ENCODE measurements at places on chromosomes 2 and 18.

- no peak for DNase-seq
Measured at GRCh38 chr2:112065486-112065885, 10.4 kb downstream of the TMEM87B start.

DNA sequence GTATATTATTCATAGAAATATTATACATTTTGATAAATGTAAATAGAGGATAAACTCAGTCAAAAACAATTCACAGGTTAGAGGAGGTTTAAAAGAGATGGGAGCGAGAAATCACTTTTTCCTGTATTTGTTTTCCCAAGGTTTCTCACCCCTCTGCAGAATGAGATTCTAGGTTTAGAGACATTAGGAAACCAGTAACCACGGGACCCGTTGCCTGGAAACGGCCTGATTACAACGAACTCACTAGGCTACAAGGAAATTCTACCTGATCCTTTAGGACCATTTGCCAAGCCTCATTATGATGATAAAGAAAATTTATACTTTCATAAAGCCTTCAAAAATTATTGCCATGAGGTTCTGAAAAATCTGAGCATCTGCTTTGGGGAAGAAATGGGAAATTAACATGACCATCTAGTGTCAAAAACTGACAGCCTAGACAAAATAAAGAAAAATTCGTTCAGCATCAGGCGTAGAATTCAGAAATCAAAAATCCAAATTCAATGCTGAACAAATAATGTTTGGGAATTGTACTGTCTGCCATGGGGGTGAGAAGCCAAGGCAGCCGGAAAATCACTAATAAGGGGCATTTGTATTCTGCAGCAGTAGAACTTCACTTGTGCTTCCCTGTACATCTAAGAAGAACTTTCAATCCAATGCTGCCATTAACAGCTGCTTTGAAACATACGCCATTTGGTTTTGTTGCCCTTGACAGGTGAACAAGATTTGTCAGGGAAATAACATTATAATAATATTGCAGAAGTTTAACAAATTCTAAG is 262.3 kb downstream of the NRXN1 start:
- no peak for DNase-seq

GRCh38 chr2:28240937-28241336 is 151.7 kb upstream of the FOSL2 start:
- no peak for DNase-seq

GRCh38 chr2:226256709-226257376 is 542.8 kb downstream of the IRS1 start:
- no peak for DNase-seq

DNA sequence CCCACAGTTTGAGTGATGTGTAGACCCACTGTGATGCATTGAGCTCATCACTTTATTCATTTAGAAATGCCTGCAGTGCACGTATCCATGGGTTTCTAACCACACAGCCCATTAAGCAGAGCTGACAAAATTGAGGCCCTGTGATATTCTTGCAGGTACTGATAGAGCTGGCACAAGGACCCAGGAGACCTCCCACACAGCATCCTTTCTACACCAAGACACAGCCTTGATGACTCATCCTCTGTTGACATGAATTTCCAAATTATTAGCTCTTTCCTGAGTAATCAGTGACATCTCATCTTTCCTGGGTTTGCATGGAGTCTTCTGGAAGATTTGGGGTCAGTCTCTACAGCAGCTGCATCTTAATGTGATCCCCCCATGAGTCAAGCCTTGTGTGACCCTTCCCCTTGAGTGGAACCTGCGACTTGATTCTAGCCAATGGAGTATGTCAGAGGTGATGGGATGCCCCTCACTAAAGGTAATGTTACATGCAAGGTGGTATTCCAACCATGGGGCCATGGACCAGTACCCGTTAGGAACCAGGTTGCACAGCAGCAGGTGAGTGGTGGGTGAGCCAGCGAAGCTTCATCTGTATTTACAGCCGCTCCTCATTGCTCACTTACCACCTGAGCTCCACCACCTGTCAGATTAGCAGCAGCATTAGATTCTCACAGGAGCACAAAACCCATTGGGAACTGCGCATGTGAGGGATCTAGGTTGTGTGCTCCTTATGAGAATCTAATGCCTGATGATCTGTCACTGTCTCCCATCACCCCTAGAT is 181.1 kb upstream of the ARL4C start:
- no peak for DNase-seq

- DNase-seq = no peak
Measured at GRCh38 chr2:66423391-66424124, 11.4 kb upstream of the MEIS1 start.

DNA sequence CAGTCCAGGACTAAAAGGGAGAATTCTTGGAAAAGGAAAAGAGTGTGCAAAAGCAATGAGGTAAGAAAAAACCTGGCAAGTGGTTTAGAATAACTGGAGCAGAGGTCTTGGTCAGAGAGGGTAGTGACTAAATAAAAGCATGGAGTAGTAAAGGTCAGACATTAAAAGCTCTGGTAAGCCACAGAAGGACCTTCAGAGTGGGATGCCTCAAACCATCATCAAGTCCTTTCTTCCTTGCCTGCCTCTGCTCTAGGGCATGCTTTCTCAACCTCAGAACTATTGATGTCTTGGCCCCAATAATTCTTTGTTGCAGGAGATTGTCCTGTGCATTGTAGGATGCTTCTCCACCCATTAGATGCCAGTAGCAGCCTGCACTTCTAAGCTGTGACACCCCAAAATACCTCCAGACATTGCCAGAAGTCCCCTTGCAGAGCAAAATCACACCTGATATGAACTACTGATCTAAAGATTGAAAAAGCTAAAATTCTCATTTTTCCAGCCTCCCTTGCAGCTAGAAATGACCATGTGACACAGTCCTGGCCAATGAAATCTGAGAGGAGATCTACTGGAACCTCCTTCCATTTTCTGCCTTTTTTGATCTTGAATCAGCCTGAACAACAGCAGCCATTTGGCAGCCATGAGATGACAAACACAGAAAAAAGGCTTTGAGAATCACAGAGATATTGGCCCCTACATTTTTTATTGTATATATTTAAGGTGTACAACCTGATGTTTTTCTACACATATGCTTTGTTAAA is 48.1 kb downstream of the EVA1A start:
- DNase-seq = no peak

GRCh38 chr2:101698014-101698843 is 722 bp downstream of the MAP4K4 start:
- DNase-seq = peak; percentile 54

- no peak for DNase-seq
Measured at GRCh38 chr18:11887328-11888128, 20.6 kb downstream of the MPPE1 start.

DNA sequence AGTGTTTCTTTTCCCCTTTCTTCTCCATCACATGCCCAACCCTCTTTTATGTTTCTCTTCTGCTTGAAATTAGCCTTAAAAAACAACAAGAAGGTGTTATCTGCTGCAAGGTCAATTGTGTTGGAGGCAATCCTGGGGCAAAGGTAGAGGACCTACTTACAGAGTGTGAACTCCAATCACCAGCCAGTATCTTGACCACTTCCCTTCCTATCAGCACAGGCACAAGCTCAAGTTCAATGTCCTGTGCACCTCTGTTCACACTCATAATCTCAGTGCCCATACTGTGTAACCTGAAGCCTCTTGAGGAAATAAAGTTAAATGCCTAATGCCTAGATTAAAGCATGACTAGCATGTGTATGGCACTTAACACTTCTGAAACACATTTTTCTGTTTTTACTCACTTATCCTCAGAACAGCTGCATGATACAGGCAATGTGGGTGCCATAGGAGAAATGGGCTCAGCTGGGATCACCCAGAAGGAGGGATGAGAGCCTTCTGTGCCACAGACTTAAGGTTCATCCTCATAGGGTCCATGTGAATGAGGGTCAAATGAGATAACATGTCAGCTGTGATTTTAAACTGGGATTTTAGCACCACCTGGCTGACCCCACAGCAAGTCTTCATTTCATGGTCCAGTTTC is 701.5 kb downstream of the BCL11A start:
- no peak for DNase-seq

DNA sequence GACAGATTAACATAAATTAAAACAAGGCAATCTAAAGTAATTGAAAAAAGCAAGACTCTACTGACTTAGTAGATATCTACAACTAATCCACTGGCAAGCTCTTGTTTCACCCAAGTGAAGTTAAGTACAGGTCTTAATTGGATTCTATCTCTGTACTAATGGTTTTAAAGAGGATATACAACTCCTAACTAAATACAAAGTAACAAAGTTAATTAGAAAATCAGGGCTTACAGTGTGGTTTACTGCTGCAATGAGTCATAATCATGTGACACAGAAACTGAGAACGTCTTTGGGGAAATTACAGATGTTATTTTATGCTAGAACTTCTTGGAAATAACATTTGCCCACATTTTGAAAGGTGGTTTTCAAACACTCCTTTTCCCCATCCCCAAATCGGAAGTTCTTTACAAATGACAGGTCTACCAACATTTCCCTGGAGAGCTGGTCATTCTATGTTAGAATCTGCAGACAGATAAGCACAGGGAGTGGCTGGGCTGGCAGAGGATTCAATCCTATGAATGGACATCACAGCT is 245.3 kb downstream of the STK39 start:
- peak; percentile 31 for DNase-seq

DNA sequence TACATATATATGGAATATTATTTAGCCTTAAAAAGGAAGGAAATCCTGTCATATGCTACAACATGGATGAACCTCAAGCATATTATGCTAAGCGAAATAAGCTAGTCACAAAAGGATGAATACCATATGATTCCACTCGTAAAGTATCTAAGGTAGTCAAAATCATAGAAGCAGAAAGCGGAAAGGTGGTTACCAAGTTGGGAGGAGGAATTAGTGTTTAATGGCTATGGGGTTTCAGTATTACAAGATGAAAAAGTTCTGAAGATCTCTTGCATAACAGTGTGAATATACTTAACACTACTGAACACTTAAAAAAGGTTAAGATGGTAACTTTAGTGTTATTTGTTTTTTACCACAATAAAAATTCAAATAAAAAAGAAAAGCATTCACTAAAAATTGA is 99.0 kb downstream of the MGAT5 start:
- no peak for DNase-seq

DNA sequence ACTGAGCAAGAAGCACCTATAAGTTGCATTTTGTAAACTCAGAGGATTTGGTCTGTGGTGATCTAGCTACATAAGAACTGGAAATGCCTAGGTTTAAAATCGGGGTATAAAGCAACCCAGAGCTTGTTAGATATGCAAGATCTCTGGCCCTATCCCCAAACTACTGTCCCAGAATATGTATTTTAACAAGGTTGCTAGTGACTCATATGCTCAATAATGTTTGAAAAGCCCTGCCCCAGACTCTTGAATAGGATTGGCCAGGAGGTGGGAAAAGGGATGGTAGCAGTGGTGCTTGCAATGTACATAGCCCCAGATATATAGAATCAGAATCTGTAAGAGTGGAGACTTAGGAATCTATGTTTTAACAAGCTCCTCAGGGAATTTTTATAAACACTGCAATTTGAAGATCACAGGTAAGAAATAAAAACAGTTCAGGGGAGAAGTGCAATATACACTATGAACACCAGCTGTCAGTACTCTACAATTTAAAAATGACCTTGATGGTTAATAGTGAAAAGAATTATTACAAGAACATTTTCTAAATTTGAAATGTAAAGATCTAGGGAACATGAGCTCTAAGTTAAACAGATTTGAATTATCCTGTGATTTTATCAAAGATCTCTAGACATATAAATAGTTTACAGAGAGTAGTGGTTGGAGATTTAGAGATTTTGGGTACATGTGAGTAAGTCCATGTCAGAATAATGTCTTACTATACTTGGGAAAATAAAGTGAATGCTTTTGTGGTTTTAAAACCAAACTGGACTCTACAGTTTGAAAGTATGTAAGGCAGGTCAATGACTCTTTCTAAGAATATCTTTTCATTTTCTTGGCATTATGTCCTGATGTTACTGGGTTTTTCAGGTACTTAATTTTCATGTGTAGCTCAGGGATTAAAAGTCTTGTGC is 7.7 kb upstream of the MMADHC start:
- DNase-seq = no peak
